Stimulated activated effector memory CD8-positive, alpha-beta T cell treated with anti-CD3 and anti-CD28 coated beads, Interleukin-12 subunit alpha, Interleukin-12 subunit beta, amount 100 ng/mL, for 72 hours (primary cell): ENCODE measurements at places on chromosomes 3 and 15.

DNA sequence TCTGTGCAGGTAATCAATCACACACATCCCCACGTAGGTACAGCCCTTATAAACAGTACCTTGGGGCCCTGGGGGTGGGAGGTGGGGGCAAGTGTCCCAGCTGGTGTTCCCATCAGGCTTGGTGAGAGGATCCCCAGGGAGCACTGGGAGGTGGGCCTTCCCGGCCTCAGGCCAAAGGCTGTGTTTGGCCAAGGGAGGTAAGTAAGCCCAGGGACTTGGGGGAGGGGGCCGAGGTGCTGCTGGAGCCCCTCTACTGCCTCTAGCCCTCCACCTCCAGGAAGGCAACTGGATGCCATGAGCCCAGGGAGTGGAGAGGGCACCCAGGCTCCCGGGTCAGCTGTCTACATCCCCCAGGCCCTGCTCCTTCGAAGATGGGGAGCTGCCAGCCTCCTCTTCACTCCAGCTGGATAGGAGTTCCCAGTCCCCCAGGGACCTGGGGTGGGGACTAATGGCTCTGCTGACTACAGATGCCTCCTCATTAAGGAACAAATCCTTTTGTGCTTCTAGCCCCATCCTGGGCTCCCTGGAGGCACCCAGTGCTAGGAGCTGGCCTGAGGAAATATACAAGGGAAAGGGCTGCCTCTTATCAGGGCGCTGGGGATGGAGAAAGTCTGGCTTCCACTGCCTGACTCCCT lies 33.1 kb downstream of the RNU5B-1 start:
- DNase-seq = no peak

GRCh38 chr3:172355836-172356235 lies 92.4 kb downstream of the GHSR start:
- no peak for DNase-seq

GRCh38 chr3:20060974-20061685 lies 20.9 kb downstream of the KAT2B start:
- no peak for DNase-seq

DNA sequence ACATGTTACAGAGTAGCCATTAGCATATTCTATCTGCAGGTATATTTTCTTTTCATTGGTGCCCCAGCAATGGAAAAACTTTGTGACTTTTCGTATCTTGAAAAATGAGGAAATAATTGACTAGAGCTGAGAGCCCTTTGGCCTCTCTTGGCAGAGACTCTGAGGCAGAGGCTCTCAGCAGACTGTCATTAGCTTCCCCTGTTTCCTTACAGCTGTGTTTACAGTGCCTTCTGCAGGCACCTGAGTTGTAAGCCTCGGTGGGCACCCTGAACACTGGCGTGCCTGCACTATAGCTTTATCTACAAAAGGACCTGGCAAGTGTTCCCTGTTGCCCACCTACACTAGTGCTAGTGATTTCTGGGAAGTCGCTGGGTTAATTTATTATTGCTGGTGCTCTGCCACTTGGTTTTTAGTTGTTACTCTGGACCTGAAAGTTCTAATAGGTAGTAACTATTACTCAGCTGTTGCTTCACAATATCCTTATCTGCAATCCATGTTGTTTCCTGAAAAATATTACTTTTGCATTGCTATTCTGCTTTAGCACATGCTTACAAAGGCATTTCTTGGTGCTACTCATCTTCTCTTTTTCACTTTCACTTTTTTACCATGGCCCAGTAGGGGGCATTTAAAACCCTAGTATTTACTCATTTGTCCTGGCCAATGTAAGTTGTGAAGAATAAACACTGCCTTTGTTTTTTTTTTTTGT lies 7.8 kb upstream of the GPR171 start:
- DNase-seq = no peak

DNA sequence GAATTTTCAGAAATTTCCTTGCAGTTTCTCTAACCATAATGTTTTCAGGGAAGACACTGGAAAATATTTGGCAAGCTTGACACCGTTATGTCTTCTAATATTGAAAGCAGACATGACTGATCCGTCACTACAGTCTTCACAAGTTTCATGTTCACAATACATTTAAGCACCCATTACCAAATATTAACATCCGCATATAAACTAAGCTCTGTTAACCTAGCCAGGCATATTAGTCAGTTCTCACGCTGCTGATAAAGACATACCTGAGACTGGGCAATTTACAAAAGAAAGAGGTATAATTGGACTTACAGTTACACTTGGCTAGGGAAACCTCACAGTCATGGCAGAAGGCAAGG lies 162.7 kb upstream of the LYSMD4 start:
- DNase-seq = no peak
